MG63 (cell line): ENCODE measurements at places on chromosomes 11 and 22.
A peak's percentile ranks its signal among the peaks of the same experiment; 100 is the strongest.

DNA sequence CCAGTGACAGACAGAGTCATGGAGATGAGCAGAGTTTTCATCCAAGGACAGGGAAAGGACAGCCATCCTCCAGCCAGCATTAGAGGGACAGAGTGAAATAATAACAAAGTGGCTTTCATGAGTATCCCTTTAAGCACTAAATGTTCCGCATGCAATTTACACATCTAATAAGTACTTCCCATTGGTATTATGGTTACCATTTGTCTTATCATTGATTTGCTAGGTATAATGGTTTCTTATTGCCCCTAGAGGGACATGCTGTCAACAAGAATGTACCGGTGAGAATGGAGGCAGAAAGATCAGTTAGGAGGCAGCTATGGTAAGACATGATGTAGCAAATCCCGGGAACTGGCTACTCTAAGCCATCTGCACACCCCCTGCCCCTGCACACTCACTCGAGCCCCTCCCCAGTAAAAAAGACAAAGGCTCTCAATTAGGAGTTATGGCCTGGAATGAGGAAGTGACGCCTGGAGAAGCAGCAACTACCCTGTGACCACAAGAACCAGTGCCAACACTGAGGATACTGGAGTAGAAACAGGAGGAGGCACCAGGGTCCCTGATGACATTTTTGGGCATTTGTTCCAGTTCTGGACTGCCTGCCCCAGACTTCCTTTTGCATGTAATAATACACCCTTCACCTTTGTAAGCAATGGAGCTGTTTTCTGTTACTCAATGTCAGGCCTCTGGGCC, 30.2 kb upstream of the HMGXB4 start:
- no peak for DNase-seq

DNA sequence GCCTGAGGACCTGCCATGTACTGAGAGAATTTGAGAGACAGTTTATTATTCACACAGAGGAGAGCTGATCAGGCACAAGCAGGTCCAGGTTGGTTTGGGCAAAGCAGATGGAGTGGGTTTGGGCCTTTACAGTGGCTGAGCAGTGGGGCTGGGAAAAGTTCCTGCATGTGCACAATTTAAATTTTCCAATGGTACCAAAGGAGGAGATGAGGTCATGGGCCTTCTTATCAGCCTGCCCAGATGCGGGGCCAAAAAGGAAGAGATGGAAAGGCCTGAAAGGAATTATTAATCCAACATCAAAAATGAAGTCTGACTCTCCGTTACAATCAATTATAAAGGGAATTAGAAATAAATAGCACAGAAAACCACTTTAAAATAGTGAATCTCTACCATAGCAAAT, 367.6 kb downstream of the TMEM135 start:
- DNase-seq = no peak

- DNase-seq = no peak
Measured at GRCh38 chr22:28481725-28482124, 197.9 kb downstream of the TTC28 start.

- no peak for DNase-seq
Measured at GRCh38 chr11:117770061-117770460, 27.0 kb downstream of the DSCAML1 start.

DNA sequence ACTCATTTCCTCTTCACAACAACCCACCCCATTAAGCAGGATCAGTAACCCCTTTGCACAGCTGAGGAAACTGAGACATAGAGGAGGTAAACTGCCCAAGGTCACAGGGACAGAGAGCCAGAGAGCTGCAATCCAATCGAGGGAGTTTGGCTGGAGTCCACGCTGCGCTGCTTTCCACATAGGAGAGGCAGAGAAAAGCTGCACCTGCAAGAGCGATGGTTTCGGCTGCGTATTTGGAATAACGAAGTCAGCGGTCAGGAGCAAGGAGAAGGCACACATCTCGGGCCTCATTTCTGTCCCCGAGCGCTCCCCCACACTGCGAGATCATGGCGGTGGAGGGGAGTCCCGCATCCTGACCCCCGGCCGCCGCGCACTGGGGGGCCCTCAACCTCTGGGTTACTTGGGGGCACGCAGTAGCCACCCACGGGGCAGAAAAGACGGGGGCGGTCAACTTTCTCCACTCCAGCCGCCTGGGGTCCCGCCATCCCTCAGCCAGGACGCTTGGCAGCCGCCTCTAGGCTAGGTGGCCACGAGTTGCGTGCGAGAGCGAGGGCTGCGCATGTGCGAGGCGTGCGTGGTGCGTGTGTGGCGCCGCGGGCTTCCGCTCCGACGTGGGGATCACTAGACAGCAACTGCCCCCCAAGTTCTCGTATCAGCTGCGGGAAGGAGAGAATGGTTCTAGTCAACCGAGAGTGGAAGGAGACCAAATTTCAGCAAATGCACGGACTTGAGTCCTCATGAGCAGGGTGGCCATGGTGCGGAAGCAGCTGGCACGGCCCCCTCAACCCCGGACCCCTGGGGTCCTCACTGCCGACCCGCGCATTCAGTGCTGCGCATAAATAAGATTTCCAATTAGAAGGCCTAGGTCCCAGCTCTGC, 42.3 kb upstream of the CLDN5 start:
- DNase-seq = no peak

DNA sequence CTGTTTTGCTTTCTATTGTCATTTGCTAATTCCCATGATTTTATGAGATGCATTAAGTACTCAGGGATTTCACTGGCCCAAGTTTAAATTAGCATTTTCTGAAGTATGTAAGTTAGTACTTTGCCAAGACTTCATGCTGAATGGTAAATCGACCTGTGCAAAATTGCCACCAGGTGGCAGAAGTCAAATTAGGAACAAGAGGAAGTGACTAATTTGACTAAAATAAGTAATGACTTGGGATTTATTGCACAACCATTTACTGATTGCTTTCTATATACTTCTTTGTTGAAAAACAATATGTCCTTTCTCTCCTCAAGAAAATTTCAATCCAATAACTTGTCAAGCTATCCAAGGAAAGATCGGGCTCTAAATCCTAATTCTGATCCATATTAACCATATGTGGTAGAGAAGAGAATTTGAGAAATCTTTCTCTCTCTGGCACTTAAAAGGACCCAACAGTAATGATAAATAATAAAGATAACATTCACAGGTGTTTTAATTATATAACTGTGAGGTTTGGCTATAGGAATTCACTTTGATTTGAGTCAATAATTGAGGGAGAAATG, 253.7 kb upstream of the CHORDC1 start:
- DNase-seq = peak; percentile 5

- no peak for DNase-seq
Measured at GRCh38 chr22:25039754-25040153, 87.2 kb downstream of the KIAA1671 start.

DNA sequence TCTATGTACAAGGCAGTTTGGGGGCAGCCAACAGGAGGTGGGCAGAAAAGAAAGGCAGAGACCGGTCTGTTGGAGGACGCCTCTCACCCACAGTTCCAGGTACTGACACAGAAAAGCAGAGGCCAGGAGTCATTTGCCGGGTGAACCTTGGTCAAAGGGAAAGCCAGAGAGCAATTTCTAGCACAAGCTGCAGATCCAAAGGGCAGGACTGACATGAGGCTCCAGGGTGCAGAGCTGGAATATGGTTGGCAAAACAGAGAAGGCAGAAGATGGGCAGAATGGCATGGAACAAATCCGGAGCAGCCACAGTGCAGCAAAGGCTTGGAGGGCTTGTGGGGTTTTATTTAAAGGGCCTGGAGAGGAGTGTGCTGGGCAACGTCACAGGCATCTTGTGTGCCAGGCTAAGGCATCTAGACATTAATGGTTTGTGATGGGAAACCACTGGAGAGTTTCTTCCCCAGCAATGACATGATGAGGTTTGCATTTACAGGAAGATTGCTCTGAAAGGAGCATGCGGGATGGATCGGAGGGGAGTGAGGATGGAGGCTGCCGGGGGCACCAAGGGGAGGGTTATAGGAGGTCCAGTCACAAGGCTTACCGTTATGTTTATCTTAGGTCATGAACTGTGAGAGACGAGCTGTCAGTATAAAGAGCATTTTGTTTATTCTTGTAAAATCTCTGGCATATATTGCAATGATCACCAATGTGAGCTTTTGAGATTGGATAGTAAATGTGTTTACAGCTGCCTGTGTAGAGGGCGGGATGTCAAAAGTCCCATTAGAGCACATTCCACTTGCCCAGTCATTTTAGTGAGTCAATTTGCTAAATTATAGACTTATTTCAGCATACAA, 5.7 kb upstream of the MMP20 start:
- no peak for DNase-seq

DNA sequence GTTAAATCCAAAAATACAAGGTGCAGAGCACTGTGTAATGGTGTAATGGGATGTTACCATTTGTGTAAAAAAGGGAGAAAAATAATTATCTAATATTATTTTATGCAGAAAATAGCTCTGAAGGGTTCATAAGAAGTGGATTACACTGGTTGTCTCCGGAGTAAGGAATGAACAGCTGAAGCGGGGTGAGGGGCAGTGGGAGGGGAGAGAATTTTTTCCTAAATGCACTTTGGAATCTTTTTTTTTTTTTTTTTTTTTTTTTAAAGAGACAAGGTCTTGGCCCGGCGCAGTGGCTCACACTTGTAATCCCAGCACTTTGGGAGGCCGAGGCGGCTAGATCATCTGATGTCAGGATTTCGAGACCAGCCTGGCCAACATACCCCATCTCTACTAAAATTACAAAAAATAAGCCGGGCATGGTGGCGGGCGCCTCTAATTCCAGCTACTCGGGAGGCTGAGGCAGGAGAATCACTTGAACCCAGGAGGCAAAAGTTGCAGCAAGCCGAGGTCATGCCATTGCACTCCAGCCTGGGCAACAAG, 6.8 kb upstream of the POLR3H start:
- no peak for DNase-seq

GRCh38 chr22:38437416-38437815, 17.6 kb downstream of the KCNJ4 start:
- DNase-seq = no peak

- peak; percentile 85 for DNase-seq
Measured at GRCh38 chr22:28112548-28113043, 193.5 kb upstream of the PITPNB start.

GRCh38 chr11:45165386-45165785, 18.9 kb downstream of the PRDM11 start:
- no peak for DNase-seq

GRCh38 chr11:95222817-95223216, 8.2 kb downstream of the SESN3 start:
- no peak for DNase-seq

DNA sequence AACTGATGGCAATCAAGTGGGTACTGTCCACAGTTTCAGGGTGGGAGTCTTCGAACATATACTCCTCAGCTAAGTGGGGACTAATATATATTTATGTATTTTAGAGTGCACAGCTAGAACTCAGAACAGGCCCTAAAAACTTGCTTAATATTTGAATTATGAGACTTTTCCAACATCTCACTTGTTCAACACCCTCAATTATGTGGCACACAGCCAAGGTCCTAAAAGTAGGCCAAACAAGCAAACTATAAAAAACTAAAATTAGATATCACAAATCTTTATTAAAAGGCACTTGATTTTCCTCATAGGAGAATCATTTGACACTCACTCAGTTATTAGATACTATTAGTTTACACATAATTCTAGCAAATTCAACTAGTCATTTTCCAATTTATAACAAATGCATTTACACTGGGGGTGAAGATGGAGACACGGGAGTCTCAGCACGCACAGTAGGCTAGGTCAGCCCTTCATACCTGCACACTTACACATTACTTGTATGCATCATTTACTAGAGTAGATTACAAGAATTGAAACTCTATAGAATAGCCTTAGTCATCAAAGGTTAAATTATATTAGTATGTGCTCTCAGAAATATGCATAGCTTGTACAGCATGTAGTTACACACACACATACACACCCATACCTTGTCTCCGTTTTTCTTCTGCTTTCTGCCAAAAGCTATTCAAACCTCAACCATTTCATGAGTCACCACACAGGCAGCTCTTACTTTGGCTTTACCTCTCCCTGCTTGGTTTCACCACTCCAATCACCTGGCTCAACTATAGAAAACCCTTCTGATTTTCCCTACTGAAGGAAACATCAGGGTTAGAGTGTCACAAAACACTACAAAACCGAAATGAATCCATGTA, 171.5 kb downstream of the SBF2 start:
- peak; percentile 48 for DNase-seq

DNA sequence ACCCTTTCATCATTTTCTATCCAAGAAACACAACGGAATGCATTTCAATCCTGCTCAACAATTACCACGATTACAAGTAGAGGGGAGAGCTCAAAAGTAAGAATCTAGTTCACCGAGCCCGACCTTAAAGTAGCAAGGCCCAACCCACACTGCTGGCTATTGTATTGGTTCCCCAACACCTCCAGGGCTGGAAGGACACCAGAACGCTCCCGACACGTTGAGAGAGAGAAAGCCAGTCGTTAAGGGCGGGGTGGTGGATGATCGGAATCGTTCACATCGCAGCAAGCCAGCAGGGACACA, 690 bp downstream of the CKAP5 start:
- DNase-seq = no peak

GRCh38 chr11:5288108-5288905, 13.4 kb downstream of the OR51B4 start:
- peak; percentile 30 for DNase-seq

DNA sequence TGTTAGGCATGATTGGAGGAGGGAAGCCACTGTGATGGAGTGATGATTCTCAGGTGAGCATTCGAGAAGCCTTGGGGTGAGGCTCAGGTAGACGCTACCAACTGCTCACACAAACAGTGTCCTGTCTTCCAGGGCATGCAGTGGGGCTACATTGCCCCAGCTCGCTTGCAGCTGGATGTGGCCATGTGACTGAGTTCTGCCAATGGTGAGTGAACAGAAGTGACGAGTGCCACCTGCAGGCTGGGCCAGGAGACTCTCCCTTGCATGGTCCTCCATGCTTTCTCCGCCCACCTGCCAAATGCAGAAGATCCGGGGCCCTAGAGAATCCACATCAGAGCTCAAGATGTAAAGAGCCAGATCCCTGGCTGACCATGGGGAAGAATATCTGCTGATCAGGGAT, 195.9 kb downstream of the BCR start:
- DNase-seq = peak; percentile 19

DNA sequence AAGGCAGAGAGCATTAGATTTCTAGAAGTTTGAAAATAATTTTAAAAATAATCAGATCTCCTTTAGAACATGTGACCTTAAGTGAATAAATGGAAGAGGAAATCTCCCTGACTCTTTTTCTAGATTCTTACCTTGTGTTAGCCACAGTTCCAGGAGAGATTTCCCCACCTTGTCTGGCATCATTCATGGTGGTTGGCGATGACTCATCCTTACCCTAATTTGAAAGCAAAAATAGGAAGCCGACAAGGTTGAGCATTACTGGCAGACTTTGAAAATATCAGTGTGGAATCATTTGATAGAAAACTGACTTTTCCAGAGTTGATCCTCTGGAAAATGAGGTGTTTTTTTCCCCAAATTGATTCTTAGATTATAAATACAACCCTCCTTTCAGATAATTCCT, 48.1 kb downstream of the CNTN5 start:
- no peak for DNase-seq

- no peak for DNase-seq
Measured at GRCh38 chr11:102234779-102235439, 82.4 kb upstream of the BIRC3 start.

GRCh38 chr11:76234021-76234415, 27.7 kb upstream of the WNT11 start:
- peak; percentile 32 for DNase-seq

GRCh38 chr11:11608783-11609232, 13.0 kb downstream of the GALNT18 start:
- DNase-seq = peak; percentile 50
